ENCODE measurements at places on chromosomes 11 and 22.

DNA sequence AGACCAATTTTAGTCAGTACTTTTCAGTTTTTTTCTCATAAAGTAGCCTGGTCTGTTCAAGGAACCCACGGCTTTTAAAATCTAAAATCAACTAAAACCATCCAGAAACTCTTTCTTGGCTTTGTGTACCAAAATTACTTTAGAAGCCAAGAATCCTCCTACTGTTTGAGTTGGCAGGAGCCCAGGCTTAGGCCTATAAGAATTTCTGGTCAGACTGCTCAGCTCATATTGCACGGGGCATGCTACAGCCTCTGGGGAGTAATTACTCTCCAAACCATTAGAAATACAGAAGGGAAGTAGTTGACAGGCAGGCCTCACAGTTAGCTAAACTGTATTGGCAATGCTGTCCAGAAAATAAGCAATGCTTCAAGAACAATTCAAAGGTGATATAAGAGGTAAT lies 1862.9 kb upstream of the RAG2 start:
- DNase-seq: no peak

DNA sequence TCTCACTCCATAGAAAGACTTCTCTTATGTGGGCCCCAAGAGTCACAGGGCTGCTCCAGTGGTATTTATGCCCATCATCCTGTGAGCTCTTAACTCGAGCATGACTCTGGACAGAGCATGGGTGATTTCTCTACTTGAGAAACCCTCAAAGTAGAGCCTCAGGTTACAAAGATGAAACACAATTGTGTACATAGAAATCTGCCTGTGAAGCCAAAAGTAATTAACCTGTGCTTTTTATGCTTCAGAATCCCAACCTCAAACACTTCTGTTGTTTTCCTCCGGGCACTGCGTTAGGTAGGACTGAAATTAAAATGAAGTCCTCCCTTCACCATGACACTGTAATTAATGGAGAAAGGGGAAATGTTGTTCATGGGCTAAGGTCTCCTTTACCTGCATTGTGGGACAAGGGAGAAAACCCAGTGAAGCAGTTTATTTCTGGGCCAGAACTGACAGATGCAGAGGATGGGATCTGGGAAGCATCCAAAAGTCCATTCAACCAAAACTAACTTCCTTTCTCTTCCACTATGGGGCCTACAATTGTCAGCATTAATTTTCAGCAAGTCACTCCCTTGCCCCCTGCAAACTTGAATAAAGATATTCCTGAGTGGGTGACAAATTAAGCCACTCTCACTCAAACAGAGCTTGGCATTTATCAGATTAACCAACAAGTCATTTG lies 24.1 kb upstream of the POU2AF1 start:
- DNase-seq: no peak

- DNase-seq: no peak
Observed at GRCh38 chr22:22916215-22916951, 28.8 kb downstream of the IGLL5 start.

GRCh38 chr22:48537343-48537680 lies 1290.4 kb downstream of the BRD1 start:
- no peak for DNase-seq

- no peak for DNase-seq
Observed at GRCh38 chr11:30326906-30327305, 4.0 kb downstream of the ARL14EP start.

DNA sequence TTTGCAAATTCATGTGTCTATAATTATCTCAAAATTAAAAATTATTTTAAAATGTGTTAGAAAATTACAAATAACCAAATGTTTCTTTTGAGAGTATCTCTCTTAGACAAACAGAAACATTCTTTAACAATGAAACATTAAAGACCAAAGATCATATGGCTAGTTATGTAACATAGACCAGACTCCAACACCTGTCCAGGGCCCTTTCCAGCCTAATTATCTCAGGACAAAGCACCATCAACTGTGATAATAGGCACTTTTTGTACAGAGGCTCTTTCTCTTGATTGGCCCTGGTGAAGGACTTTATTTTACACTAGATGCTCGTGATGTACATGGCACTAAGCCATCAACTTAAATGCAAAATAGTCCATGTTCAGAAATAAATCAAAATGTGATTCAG lies 5.0 kb upstream of the PLEKHA7 start:
- DNase-seq: no peak

GRCh38 chr22:21455334-21456089 lies 11.7 kb upstream of the TMEM191C start:
- DNase-seq: no peak

GRCh38 chr11:127055236-127055635 lies 54.7 kb upstream of the KIRREL3 start:
- DNase-seq: no peak

- DNase-seq: no peak
Observed at GRCh38 chr22:22796724-22797123, 90.9 kb upstream of the IGLL5 start.

- no peak for DNase-seq
Observed at GRCh38 chr11:94089341-94089740, 39.3 kb upstream of the PANX1 start.

DNA sequence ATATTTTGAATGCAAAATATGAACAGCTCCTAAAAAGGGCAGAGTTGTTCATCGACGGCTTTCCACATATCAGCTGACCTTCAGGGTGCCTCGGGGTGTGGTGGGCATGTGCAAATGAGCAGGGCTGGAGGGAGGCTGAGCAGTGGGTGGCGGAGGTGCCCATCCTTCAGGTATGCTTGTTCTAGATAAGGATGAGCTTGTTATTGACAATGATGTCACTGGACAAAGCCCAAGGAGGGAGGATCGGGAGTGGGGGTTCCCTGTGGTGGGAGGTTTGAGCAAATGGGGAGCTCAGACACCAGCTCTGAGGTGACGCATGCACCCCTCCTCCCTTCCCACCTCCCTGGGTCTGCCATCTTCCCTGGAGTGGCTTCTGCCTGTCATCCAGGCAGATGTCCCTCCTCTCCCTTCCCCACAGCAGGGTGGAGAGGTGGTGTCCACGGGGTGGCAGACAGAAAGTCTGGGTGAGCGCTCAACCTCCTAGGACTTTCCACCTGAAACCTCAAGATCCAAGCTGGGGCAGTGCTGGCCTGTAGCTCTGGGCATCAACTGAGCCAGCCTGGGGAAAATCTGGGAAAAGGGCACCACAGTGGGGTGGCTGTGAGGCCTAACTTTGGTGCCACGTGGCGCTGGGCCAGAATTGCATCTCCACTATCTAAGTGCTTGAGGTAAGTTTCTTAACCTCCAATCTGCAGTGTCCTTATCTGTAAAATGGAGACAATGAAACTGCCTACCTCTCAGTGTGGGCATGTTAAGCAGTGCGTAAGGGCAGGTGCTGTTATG lies 106.3 kb upstream of the THY1 start:
- DNase-seq: no peak

DNA sequence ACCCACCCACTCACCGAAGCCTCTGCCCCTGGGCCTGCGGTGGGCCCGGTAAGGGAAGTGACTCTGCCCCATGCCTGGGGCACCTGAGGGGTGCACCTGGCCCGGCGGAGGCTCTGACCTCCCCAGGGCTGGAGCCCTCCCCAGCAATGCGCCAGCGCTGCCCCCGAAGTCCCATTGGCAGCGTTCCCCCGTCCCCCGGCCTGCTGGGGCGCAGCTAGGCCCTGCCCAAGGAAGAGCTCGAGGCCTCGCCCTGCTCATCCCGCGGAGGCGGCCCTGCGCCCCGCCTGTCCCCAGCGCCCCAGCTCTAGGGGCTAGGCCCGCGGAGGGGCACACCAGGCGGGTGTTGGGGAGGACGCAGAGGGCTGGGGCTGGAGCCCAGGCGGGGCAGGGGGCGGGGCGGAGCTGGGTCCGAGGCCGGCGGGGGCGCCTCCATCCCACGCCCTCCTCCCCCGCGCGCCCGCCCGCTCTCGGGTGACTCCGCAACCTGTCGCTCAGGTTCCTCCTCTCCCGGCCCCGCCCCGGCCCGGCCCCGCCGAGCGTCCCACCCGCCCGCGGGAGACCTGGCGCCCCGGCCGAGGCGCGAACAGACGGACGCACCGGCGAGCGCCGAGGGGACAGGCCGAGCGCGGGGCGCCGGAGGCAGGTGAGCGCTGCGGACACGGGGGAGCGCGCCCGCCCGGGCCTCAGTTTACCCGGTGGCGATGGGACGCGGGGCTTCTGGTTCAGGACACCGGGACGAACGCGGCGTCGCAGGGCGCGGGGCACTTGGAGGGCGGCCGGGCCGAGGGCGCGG lies at the start of gene EPS8L2:
Gene EPS8L2, plus strand, starts transcription at position 586 of the 793 bp plus-strand sequence. CDS start 3,177 bp downstream, outside the sequence.
- no peak for DNase-seq

DNA sequence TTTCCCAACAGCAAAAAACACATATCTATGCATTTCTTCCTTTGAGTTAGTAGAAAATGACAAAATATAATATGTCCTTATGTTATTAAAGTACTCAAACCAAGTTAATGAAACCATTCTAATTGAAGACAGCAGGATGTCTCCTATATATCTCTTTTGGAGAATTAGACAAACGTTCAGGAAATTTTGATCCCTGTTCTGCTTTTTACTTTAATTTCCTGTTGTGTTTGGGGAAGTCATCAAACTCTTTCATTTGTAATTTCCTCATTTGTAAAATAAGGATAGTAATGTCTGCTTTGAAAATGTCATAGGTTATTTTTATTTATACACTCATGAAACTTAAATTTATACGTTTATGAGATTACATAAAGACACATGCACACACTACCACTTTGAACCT lies 281.8 kb upstream of the ANO5 start:
- DNase-seq: no peak

GRCh38 chr11:124977006-124977405 lies 23.0 kb downstream of the CCDC15 start:
- no peak for DNase-seq

DNA sequence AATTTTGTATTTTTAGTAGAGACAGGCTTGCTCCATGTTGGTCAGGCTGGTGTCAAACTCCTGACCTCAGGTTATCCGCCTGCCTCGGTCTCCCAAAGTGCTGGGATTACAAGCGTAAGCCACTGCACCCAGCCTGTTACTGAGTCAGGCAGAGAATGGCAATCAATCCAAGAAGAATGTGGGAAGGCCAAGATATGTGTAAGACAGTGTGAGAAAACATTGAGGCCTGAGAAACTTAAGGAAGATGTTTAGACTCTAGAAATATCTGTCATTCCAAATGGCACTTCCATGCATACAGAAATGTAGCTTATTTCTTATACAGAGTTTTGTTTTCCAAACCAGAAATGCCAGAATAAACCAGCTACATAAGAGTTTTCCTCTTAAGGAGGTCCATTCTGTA lies 248.5 kb downstream of the ETS1 start:
- DNase-seq: no peak

- DNase-seq: no peak
Observed at GRCh38 chr11:28058333-28058732, 49.6 kb downstream of the KIF18A start.

DNA sequence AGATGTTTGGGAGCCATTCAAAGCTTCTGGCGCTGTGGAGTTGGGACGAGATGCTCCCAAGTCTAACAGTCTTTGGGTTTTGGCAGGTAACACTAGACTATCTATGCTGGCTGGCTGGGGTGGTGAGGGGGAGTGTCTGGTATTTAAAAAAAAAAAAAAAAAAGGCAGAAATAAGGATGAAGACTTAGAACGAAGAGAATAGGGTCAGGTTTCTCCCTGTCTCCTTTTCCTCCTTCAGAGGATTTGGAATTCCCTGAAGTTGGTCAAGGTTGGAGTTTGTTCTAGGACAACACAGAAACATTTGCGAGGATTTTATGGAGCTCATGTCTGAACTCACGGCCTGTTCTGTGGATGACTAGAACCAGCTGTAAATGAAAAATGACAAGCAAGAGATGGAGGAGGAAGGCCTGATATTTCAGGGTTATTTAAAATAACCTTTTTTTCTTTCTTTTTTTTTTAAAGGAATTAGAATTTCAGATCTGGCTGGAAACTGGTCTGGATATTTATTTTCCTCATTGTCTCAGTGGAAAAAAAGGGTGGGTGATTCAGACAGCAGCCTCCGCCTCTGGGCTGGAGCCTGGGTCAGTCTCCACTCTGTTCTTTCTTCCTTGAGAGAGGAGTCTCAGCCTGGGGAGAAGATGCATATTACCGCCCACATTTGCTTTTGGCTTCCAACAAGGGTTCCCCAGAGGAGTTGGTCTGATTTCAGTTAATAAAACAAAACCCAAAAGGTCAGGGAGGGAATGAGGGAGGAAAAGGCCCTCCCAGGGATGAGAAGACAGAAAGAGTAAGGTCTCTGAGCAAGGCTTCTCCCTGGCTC lies 80.1 kb downstream of the USP35 start:
- no peak for DNase-seq

Data from activated CD8-positive, alpha-beta memory T cell treated with anti-CD3 and anti-CD28 coated beads for 1 hour (primary cell).